ENCODE measurements at places on chromosomes 13 and 19. TPM values are rescaled to one million over a fixed set of nuclear protein-coding genes. Genes with fewer than 3 reads are reported as not detected.

Gene SERTAD1
- 8.0 TPM for polyA plus RNA-seq

Gene ZNF586
- 11.2 TPM for polyA plus RNA-seq

Gene SLC27A5
- polyA plus RNA-seq: 3.3 TPM

Gene ZNF813
- 3.6 TPM for polyA plus RNA-seq

Gene AMH
- 13.3 TPM for polyA plus RNA-seq

Measured in muscle of leg (tissue), 16 donors.